ENCODE measurements at places on chromosomes 1 and 21.
A peak's percentile ranks its signal among the peaks of the same experiment; 100 is the strongest.

DNA sequence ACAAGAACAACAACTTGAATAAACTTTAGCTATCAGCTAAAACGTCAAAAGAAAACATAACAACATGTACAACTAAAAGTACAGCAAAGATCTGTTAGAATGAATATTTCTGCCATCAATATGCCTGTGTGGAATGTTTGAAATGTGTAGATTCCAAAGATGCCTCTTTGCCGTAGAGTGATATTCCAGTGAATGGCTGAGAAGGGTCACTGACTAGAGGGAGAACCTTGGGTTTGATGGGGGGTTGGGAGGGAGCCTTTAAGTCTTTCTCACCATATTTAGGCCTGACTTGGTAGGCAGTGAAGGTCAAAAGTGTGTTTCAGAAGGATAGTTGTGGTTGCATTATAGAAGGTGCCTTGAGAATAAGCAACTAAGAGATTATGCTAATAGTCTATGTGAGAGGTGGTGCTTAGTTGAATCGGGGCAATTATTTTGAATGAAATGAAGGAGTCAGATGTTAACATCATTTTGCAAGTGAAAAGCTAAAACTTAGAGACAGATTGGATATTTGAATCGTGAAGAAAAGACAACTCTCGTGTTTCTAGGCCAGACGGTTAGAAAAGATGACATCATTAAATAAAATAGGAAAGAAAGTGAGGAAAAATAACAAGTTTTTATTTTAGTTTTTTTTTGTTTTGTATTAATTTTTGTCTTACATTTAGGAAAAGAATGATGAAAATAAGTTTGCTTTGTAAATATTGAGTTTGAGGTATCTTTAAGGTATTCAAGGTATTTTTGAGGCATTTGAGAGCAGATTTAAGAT, 53.8 kb downstream of the PLA2G4A start:
- DNase-seq: no peak

DNA sequence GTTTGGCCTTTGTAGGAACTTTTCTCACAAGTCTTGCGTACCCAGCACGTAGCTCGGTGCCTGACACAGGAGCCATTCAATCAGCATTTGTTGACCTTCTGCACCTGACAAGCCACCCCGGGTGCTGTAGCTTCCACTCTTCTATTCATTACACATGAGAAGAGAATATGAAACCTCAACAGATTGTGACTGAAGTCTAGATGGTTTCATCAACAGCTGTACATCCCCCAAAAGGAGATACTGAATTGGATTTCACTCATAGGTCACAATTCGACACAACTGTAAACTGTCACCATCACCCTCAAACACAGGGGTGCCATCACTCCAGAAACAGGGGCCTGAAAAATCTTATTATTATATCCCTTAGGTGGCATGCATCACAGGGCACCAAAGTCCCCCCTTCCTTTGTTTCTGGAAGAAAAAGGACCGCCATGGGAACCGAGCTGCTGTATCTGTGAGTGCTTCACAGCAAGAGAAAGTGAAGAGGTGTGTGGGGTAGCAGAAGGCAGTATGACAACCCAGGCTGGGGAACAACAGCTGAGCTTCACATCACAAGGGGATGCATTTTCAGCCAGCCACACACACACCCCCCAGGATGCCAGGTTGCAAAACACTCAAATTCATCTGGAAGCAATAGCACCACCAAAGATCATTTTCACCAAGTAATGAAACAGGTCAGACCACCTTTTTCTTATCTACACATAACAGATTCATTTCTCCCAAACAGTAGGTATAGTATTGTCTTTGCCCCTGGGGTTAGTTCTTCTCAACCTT, 225.7 kb downstream of the TOMM20 start:
- DNase-seq: no peak

DNA sequence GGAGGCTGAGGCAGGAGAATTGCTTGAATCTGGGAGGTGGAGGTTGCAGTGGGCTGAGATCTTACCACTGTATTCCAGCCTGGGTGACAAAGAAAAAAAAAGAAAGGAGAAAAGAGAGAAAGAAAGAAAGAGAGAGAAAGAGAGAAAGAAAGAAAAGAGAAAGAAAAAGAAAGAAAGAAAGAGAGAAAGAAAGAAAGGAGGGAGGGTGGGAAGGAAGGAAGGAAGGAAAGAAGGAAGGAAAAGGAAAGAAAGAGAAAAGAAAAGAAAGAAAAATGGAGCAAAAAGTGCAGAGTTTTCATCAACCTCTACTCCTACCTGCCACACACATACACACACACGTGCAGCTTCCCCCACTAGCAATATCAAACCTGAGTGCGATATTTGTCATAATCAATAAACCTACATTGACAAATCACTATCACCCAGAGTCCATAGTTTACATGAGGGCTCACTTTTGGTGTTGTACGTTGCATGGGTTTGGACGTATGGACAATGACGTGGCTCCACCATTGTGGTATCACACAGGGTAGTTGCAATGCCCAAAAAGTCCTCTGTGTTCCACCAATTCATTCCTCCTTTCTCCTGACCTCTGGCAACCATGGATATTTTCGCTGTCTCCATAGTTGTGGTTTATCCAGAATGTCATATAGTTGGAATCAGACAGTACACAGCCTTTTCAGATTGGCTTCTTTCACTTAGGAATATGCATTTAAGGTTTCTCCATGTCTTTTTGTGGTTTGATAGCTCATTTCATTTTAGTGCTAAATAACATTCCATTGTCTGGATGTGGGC, 36.5 kb downstream of the EVA1C start:
- no peak for DNase-seq

GRCh38 chr21:28235169-28235895, 757.3 kb downstream of the LTN1 start:
- no peak for DNase-seq

DNA sequence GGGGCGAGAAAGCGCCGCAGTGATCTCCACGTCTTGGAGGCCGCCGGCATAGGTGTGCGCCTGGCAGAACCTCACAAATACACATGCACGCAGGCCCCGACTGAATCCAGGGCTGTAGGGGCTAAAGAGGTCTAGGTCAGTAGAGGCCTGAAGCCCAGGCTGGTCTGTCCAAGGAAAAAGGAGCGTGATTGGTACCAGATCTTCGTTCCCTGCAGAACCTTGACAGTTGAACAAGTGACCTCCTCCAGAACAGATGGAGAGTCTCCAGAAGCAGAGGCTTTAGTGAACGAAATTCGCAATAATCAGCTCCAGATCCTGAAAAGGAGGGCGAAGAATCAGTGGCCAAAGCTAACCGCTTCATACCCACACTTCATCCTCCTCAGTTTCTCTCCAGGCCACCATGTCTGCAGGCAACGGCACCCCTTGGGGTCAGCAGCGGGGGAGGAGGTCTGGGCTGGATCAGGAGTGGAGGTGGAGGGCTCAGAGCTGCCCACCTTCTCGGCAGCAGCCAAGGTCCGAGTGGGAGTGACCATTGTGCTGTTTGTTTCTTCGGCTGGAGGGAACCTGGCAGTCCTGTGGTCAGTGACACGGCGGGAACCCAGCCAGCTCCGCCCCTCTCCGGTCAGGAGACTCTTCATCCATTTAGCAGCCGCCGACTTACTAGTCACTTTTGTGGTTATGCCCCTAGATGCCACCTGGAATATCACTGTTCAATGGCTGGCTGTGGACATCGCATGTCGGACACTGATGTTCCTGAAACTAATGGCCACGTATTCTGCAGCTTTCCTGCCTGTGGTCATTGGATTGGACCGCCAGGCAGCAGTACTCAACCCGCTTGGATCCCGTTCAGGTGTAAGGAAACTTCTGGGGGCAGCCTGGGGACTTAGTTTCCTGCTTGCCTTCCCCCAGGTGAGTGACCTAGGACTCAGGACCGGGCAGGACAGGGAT, 749 bp upstream of the PEX11B start:
- DNase-seq: no peak

GRCh38 chr21:18716578-18717138, 313.1 kb upstream of the TMPRSS15 start:
- no peak for DNase-seq

DNA sequence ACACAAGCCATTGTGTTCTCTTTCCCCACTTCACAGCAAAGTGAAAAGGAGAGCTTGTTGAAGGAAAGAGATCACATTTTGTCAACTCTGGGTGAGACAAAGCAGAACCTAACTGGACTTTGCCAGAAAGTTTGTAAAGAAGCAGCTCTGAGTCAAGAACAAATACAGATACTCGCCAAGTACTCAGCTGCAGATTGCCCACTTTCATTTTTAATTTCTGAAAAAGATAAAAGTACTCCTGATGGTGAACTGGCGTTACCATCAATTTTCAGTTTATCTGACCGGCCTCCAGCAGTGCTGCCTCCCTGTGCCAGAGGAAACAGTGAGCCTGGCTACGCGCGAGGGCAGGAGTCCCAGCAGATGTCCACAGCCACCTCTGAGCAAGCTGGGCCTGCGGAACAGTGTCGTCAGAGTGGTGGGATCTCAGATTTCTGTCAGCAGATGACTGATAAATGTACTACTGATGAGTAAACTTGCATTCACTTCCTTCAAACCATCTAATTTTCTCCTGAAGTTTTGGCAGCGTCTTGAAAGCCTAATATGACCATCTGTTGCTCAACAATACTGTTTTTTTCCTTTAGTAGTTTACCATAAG, 43.7 kb downstream of the BACH1 start:
- DNase-seq: peak; percentile 44

DNA sequence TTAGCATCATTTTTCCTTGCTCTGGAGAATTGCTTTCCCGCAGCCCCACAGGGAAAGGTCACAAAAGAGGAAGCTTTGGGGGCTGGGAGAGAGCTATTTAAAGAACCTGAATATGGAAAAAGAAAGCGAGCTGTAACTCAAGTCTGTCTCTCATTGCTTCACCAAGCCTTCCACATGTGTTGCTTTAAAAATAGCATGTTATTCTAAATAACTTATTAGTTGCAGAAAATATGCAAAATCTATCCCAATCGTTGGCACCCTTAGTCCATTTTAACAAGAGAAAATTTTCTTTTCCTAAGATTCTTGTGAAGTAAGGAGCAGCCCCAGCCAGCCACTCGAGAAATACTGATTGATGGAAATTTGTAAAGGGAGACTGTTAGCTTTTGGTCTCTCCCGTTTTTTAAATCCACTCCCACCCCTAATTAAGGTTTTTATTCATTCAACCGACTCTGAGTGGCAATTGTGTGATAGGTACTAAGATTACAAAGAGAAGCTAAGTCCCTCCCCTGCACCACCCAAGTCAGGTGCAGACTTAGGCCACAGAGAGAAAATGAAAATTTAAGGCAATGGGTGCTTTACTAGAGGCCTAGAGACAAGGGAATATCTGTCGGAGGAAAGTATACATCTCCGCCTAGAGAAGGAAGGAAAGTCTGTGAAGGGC, 802 bp downstream of the CYP4X1 start:
- DNase-seq: no peak

GRCh38 chr1:43425045-43425444, 28.7 kb downstream of the HYI start:
- no peak for DNase-seq

DNA sequence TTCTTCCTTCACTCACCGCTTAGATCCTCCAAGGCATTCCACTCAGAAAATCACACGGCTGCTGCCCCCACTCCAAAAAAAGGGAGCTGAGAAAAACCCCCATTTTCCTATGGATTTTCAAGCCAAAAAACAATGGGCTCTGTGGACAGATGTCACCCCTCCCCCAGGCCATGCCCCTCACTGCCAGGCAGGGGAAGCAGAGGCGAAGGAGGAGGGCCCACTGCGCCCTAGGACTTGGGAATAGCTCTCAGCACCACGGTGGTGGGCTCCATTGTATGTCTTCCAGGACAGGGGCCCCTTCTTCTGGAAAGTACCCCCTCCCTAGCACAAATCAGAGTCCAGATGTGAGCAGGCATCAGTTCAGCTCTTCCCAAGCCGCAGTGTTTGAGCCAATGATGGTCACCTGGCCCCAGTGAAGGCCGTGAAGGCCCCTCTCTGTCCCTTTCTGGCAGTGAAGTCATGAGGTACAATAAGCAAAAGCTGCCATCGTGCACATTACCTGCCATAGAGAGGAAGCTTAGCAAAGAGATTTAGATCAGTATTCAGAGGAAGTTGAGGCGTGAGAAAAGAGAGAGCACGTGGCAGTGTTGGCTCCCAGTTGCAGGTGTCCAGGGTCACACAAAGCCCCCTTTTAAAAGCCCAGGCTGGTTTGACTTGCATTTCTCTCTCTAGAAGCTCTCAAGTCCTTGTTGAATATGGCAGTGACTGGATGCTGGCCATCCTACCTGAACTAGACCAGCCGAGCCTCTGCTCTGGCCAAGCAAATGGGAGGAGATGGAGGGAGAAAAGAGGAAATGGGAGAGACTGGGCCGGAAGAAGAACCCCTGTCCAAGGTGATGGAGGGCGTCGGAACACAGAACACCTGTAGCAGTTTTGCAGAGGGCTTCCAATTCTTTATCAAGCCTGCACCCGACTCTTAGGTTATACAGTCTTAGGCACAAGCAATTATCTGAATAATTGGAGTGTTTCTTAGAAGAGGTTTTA, 149.0 kb downstream of the TOMM20 start:
- DNase-seq: no peak

- DNase-seq: no peak
These were observed 707 bp upstream of the GPR153 start for GRCh38 chr1:6261615-6261995.

Measured in stimulated activated CD4-positive, alpha-beta T cell treated with anti-CD3 and anti-CD28 coated beads, TNF-alpha, amount 100 ng/mL, for 48 hours (primary cell).